ENCODE measurements at places on chromosomes 7 and 10.

DNA sequence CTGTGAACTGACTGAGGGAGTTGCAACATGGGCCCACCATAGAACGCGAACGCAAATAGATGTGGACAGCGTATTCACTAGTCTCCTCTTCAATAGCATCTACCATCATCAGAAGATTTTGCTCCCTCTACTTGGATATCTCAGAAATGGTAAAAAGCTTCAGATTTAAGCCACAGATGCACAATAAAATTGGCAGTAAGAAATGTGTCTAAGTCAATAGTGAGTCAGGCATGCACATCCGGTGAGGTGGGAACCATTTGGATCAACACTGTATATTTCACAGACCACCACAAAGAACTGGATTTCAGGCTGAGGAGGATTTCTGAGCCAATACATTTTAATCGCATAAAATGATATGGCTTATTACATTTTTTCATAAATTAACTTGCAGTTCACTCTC, 111.5 kb upstream of the ADAM12 start:
- DNase-seq = no peak

DNA sequence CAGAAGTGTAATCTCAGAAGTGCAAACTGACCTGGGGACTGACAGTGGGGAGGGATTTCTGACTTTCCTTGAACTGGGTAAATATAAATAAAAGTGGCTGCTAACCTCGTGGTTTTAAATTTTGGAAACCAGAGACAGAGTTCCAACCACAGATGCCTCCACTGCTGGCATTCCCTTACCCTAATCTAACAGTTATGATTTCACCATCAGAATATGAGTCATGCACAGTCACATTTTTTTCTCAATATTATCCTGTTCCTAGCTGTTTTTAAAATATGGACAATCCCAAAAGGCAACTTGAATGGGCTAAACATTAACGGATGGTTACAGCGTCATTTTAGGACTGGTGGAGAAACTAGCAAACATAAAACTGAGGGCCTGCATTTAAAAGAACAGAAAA, 264.3 kb upstream of the INHBA start:
- DNase-seq = no peak

- no peak for DNase-seq
Observed at GRCh38 chr7:132080967-132081668, 495.2 kb downstream of the PLXNA4 start.

GRCh38 chr7:134532180-134532953, 5.0 kb downstream of the AKR1B10 start:
- DNase-seq = no peak

GRCh38 chr10:111762114-111762513, 421.5 kb downstream of the GPAM start:
- DNase-seq = no peak
